Left ventricle myocardium inferior (tissue), 1 donor: ENCODE measurements at places on chromosomes 12 and 14.

DNA sequence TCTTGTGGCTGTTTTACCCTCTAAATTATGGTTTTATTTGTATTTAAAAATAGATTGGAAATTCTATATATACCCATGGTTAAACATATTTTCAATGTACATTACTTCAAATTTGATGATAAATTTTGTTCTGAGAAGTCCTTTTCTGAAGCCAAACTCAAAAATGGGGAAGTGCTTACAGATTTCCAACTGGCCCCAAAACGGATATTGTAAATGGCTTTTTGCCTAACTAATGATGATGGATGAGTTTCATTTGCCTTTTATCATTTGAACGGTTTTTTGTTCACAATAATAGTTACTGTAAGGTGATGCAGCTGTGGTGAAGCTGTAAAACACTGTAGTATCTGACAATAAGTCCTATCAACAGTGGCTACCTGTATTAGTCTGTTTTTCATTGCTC lies 136.9 kb downstream of the FUT8 start:
- no peak for DNase-seq

- DNase-seq: no peak
Measured at GRCh38 chr12:1993871-1994371, 10.3 kb downstream of the DCP1B start.

DNA sequence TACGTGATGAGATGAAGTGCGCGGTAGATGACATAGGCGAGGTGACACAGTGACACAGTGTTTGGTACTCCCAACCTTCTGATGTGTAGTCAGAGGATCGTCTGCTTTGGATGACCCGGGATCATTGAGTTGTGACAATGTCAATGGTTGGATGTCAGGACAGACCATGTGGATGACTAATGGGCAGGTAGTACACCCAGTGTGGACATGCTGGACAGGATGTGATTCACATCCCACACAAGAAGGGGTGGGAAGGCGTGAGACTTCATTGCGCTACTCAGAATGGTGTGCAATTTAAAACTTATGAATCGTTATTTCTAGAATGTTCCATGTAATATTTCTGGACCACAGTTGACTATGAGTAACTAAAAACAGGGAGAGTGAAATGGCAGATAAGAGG lies 23.8 kb downstream of the MAP3K9 start:
- DNase-seq: no peak

- no peak for DNase-seq
Measured at GRCh38 chr12:69579029-69579428, 6.2 kb upstream of the CCT2 start.

DNA sequence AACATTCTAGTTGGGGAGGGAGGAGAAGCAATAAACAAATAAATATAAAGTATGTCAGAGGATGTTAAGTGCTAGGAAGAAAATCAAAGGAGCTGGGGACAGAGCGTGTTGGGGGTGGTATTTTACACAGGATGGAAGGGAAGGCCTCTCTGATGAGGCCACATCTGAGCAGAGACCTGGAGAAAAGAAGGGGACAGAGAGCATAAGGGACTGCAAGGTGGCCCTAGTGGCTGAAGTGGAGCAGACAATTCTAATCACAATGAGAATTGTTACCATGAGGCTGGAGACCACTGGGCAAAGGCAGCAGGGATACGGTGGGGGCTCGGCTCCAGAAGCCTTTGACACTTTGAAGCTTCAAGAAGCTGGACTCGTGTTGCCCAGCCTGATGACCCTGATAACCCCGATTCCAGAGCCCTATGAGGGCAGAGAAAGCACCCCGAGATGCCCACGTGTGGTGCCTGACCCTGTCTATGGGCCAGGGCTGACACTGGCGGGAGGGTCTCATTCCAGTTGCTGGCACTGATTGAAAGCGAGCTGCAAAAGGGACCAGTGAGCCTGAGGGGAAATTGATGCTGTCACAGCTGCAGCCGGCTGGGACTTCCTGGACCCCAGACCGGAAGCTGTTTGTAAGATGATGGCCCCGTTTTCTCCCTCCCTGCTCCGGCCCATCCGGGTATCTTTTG lies 169.1 kb downstream of the RBM19 start:
- no peak for DNase-seq

DNA sequence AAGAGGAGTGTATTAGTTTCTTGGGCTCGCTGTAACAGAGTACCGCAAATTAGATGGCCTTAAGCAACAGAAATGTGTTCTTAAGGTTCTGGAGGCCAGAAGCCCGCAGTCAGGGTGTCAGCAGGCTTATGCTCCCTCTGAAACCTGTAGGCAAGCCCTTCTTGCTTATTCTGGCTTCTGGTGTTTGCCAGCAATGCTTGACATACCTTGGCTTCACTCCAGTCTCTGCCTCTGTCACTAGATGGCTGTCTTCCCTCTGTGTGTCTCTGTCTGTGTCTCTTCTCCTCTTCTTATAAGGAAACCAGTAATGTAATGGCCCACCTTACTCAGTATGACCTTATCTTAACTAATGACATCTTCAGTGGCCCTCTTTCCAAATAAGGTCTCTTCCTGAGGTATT lies 85.1 kb downstream of the DERA start:
- no peak for DNase-seq

DNA sequence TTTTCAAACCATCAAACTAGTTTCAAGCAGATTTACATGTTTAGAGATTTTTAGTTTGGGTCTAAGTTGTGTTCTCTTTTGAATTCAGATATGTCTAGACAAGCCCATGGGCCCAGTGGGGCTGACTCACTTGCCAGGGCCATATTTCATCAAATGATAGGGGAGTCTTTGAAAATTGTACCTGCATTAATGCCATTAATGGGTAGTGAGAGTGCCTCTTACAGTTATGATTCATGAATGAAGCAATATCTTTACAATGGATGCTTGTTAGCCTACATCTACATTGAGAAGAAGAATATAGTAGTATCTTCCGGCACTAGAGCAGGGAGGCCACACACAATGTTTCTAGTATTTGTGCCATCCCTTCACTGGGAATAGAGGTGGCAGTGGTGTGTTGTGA lies 174.2 kb upstream of the E2F7 start:
- DNase-seq: no peak

- no peak for DNase-seq
Measured at GRCh38 chr12:50753232-50753769, 10.6 kb upstream of the ATF1 start.

DNA sequence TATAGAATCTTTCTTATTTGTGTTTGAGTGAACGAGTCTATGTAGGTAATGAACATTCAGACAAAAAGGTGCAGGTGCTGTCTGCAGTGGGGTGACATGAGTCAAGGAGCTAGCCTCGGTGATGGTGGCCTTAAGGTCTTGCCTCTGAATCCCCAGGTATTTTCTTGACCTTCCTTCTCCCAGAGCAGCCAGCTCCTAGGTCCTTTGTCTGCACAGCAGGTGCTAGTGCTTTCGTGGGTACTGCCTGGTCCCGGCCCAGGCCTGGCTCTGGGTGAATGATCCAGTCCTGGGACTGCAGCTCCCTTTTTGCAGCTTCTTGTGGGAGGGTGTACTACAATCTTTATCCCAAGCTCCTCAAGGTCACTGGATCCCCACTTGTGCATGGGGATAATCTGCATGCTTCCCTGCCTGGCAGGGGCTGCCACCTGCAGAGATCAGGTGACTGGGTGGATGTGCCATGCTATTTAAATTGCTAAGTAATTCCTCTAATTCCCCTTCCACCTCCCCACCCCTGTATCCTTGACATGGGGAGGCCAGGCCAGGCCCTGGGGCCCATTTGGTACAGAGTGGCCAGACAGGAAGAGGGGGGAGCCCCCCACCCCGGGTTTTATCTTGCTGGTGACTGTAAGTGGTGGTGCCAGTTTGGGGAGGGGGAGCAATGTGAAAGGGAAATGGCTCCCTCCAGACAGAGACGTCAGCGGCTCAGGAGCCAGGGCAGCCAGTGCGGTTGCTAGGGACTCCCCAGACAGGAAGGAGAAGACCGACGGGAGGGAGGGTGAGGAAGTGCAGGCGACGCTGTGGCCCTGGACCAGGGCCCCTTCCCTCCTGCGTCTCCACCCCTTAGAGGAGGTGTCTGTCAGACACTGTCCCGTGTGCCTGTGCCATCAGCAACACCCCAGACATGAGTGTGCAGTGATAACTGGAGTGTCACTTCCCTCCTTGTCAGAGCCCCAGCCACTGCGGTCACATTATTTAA lies 6.7 kb downstream of the VASH1 start:
- peak; percentile 73 for DNase-seq

- DNase-seq: no peak
Measured at GRCh38 chr12:54723379-54724256, 75.5 kb upstream of the DCD start.

DNA sequence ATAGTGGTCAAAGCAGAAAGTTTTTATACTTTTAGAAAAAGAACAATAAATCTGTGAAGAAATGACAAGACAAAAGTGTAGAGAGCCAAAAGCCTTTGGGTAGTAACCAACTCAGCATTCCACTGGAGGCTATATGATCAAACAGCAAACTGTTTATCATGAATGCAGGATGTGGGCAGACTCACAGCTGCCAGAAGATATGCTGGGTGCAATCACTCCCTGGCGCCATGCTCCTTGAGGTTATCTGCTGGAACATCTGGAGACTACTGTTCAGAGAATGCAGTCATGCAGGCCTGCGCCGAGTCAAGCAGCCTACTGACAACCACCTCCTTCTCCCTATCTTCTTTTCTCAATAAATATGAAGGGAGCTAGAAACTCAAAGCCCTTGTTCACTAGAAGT lies 49.0 kb upstream of the SLC8A3 start:
- DNase-seq: no peak

- DNase-seq: no peak
Measured at GRCh38 chr14:92340931-92341330, 18.0 kb downstream of the SLC24A4 start.

DNA sequence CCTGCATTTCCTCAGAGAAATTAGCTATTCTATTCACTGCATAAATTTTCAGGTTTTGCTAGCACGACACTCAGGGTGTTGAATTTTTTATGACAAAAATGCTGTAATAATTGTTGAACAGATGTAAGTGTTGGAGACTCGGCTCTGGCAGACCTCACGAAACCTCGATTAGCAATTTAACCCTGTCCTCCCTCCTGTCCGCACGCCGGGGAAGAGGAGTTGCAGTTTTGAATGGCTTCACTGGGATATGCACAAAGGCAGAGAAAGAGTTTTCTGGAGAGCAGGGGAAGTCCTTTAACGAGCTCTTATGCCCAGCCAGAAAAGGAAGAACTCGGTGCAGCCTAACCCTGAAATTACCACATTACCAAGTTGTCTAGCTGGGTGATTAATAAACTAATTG lies 661.1 kb downstream of the VRK1 start:
- DNase-seq: no peak

DNA sequence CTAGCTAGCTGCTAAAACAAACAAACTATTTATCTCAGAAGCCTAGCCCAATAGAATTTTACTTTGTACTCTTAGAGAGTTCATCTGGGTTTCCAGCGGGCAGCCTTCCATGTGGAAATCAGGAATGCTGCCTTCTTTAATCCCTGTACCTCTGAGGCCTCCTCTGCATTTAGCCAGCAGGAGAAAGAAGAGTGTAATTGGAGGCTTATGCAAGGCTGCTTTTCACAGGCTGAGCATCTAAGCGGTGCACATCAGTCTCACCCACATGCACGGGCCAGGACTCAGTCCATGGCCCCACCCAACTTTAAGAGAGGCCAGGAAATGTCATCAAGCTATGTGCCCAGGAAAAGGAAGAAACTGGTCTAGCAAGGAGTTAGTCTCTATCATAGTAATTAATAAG lies 14.0 kb upstream of the PTGDR start:
- no peak for DNase-seq

DNA sequence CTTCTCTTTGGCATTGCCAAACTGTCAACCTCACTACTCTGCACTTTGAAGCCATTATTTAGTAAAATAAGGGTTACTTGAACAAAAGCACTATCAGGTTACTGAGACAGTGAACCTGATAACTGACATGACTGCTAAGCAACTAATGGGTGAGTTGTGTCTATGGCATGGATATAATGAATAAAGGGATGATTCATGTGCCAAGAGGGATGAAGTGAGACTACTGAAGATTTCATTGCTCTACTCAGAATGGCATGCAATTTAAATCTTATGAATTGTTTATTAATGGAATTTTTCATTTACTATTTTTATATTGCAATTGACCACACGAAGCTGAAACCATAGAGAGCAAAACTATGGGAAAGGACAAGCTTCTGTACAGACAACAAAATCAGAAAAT lies 74.4 kb downstream of the CEP128 start:
- DNase-seq: no peak
